ENCODE measurements at places on chromosomes 5 and 9.

GRCh38 chr5:134957920-134958608 lies 9.6 kb upstream of the CATSPER3 start:
- no peak for DNase-seq

GRCh38 chr9:136623842-136624183 lies 38.9 kb upstream of the EGFL7 start:
- DNase-seq, result no peak

- no peak for DNase-seq
These were observed 326.5 kb downstream of the NTRK2 start for GRCh38 chr9:84996029-84996428.

DNA sequence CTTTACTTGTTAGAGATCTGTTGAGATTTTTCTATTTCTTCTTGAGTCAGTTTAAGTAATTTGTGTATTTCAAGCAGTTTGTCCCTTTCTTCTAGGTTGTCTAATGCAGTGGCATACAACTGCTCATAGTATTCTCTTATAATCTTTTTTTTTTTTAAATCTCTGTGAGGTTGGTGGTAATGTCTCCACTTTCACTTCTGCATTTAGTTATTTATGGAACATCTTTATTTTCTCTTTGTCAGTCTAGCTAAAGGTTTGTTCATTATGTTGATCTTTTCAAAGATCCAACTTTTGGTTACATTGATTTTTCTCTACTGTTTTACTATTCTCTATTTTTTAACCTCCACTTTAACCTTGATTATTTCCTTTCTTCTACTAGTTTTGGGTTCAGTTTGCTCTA lies 13.8 kb downstream of the FOXE1 start:
- DNase-seq, result peak; percentile 47

DNA sequence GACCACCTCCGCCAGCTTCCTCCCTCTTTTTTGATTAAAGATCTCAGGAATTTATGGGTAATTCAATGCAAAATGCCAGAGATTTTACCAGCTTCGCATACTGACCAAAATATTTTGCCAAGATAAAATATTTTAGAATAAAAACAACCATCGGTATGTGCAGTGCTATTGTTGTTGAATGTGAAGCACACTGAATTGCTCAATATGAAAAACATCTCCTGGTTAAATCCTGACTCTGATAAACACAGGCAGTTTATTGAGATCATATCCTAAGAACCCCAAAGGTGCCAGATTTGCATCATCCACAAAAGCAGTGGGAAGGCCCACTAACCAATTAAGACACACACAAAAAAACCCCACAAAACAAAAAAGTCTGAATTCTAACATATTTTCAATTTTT lies 202.4 kb downstream of the GLIS3 start:
- no peak for DNase-seq

GRCh38 chr5:68612972-68613371 lies 397.4 kb downstream of the PIK3R1 start:
- DNase-seq, result no peak
